Stimulated activated CD4-positive, alpha-beta T cell treated with anti-CD3 and anti-CD28 coated beads, Interleukin-1b, Interleukin-23, amount 100 ng/mL, for 4 hours (primary cell): ENCODE measurements at places on chromosomes 2 and 18.

- no peak for DNase-seq
Measured at GRCh38 chr2:46407852-46408455, 71.4 kb upstream of the TMEM247 start.

GRCh38 chr2:41896186-41896846 is 151.5 kb upstream of the PKDCC start:
- no peak for DNase-seq

- no peak for DNase-seq
Measured at GRCh38 chr2:160516547-160517365, 23.1 kb upstream of the RBMS1 start.

GRCh38 chr18:21669736-21670285 is 34.8 kb downstream of the ABHD3 start:
- DNase-seq = no peak

GRCh38 chr2:128416806-128417205 is 98.1 kb upstream of the HS6ST1 start:
- DNase-seq = no peak

DNA sequence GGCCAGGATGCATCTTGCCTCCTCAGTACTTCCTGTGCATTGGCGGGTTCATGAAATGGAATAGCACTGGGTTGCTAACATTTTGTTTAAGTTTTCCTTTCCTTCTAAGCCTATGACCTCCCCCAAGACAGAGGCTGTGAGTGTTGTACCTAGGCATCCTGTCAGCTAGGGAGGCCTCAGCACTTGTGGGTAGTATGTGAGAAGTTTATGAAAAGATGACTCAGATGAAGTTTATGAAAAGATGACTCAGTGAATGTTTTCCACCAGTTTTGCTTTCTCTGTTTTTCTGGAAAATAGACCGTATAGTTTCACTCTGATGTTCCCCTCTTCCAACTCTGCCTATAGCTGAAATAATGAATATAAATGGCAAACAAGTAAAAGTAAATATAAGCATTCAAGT is 412.9 kb downstream of the TMEM182 start:
- no peak for DNase-seq

GRCh38 chr2:235267251-235267650 is 226.6 kb upstream of the AGAP1 start:
- DNase-seq = no peak

DNA sequence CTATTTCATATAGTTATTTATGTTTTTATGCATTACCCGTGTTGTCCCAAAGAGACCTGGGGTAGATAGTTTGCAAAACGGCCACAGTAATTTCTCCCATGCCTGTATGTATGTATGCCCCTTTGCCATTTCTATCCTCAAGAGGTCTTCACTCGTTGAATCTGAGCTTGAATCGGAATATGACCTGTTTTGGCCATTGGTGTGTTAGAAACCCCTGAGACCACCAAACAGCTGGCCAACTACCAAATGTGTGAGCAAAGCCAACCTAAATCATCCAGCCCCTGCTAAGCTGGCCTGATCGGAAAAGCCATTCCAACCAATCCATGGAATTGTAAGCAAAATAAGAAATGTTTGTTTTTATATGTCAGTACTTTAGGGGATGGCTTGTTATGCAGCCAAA is 23.4 kb upstream of the INO80C start:
- DNase-seq = no peak

DNA sequence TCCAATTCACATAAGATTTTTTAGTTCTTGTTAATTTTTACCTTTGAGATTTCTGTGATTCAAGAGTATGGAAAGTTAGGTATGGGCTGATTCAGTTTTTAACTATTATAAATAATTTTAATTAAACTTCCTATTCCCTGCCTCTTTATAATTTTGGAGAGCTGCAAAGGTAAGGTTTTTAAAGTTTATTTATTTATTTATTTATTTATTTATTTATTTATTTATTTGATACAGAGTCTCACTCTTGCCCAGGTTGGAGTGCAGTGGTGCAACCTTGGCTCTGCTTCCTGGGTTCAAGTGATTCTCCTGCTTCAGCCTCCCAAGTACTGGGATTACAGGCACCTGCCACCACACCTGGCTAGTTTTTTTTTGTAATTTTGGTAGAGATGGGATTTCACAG is 215.5 kb upstream of the FIGN start:
- DNase-seq = no peak

GRCh38 chr2:216694082-216694825 is 1.1 kb downstream of the IGFBP5 start:
- peak; percentile 23 for DNase-seq

GRCh38 chr2:68931799-68932198 is 20.9 kb downstream of the GKN2 start:
- no peak for DNase-seq

- no peak for DNase-seq
Measured at GRCh38 chr18:58048081-58048642, 4.1 kb downstream of the NEDD4L start.
